Aorta (tissue), 5 donors: ENCODE measurements at places on chromosomes 5 and 9.

GRCh38 chr9:96051423-96051822 lies 175.9 kb downstream of the ERCC6L2 start:
- no peak for DNase-seq

DNA sequence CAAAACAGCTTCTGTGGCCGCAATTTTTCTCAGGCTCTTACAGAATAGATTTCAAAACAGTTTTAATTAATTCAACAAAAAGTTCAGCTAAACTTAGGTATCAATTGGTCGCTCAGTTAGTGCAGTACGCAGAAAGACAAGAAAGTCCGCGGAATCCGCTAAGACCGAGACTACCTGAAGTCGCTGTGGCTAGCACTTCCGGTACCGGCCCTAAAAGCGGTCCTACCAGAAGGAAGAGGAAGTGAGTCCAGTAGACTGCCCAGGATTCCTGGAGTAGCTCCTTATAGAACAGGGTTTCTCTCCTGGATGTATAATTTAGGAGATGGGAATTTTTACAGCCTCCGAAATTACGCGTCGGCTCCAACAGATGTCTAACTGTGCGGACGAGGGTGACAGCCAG lies 16.6 kb upstream of the PCDHB2 start:
- DNase-seq, result no peak

DNA sequence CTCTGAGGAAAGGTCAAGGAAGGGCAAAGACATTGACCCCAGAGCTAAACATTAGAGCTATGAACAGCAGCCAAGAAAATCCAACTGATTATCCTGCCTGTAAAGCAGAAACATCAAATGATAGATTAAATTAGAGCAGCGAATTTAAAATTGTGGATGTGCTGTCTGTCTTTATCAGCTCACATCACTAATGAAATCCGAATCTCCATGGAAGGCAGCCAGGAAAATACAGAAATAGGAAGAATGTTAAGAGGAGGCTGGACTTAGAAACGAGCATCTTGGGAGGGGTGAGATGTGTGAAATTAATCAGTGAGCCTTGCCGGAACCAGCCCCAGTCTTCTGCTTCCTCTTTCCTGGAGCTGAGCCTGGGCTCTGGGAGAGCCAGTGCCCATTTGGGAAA lies 191.0 kb downstream of the PJA2 start:
- DNase-seq, result no peak

DNA sequence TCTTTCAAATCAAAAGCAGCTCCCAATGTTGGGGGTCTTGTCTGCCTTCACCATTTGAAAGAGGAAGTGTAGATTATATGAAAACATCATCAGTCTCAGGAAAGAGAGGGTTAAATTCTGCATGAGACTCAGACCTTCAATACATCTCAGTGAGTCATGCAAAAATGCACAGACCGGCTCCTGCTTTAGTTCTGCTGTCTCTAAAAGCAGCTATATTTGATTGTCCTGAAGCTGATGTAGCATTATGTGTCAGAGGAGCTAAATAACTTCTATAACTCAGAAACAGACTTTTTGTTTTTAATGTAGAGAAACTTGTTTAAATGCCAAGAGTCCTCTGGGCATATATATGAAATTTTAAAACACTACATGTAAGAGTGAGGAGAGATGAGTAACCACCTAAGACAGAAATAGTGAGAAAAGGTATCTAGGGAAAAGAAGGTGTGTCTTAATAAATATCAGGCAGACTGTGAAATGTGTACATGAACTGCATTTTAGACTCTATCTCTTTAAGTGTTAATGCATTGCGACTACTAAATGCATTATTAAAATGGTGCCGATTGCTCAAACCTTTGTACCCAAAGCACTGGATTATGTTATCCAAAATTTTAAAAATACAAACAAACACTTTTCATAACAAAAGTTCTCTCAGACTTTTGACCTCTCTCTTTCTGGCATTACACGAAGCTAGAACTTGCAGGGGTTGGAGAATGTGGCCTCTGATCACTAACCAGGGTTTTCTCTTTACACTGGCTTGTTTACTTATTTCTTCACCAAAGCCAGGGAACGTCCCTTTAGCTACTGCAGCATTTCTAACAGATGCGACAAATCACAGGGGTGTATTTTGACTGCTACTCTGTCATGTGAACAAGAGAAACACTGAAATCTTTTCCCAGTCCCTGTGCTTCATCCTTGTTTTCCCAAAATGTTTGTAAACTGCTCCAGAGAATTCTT lies 302.3 kb downstream of the ARL15 start:
- no peak for DNase-seq

- DNase-seq, result no peak
Observed at GRCh38 chr5:67333171-67333570, 136.6 kb upstream of the CD180 start.

DNA sequence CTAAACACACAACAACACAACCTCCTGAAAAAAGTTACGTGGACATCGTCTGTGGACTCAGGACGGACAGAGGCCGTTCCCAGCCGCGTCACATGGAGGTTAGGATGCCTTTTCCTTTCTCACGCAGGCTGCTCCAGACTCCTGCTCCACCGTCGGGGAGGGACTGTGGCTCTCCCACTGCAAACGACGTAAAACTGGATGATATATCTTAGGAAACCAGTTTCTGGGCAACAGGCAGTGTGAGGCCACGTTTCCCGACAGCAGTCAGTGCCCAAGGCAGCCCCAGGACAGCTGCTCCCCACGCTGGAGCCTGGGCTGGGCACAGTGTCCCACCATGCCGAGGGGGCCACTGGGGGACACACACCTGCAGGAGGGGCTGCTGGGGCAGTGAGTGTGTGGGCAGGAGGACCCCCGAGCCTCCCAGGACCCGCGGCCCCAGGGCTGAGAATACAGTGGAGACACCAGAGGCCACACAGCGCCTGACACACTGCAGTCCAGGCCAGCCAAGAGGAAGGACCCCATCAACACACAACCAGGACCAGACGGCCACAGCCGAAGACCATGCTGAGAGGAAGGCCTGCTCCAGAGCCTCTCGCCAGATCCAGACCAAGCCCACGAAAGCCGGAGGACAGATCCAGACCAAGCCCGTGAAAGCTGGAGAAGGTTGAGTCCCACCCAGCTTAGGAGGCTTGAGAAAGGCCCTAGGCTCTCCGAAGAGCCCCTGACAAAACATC lies 26.2 kb downstream of the EXD3 start:
- DNase-seq, result no peak

DNA sequence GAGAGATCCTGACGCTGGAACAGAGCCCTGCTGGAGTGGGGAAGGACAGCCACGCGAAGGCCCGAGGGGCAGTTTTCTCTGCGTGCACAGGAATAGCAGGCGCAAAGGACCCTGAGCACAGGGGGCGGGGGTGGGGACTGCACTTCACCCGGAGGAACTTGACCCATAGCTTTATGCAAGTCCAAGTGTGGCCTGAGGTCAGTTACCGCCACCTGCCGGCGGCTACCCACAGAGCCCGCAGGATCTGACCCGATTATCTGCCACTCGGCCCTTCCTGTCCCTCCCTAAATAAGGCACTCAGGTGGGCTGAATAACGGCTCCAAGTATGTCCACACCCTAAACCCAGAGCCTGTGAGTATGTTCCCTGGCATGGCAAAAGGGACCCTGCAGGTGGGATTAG lies 65.4 kb upstream of the FCN1 start:
- peak; percentile 51 for DNase-seq

- DNase-seq, result peak; percentile 68
Observed at GRCh38 chr5:137734962-137735554, 831 bp downstream of the KLHL3 start.

GRCh38 chr9:86217076-86217755 lies 42.2 kb downstream of the C9orf153 start:
- no peak for DNase-seq

GRCh38 chr9:90064248-90064647 lies 459.4 kb downstream of the GADD45G start:
- DNase-seq, result no peak

GRCh38 chr9:108411632-108412031 lies 444.2 kb downstream of the ACTL7B start:
- DNase-seq, result no peak

GRCh38 chr9:14417237-14417636 lies 103.3 kb upstream of the NFIB start:
- no peak for DNase-seq

DNA sequence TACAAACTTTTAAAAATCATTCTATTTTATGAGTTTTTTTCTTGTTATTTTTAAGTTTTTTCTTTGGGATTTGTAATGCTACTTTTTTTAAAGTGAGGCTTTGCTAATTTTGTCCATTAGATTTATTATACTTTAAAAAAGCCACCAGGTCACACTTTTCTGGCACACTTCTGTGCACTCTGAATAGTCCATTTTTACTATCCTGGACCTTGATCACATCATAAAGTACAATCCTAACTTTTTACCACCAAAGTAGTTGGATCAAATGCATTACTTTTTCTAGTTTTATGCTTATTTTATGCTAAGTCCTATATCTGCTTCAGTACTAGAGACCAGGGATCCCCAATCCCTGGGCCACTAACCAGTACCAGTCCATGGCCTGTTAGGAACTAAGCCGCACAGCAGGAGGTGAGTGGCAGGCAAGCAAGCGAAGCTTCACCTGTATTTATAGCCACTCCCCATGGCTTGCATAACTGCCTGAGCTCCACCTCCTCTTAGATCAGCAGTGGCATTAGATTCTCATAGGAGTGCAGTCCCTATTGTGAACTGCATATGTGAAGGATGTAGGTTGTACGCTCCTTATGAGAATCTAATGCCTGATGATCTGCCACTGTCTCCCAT lies 16.0 kb downstream of the FRRS1L start:
- DNase-seq, result no peak

DNA sequence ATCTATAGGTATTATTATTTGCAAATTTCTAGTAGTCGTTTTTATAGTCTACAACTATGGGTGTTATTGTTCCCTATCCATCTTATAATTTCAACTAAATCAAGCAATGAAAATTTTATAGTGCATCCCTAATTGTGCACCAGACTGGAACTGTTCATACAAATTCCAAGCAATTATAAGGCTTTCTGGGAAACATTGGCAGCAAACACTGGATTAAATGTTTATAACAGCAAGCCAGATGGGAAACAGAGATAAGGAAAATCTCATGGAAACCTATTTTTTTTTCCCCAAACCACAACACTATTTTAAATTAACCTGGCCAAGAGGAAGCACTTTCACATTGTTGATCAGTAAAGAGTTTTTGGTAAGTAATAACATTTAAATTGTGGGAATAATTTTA lies 524.3 kb downstream of the RASEF start:
- no peak for DNase-seq

- DNase-seq, result peak; percentile 86
Observed at GRCh38 chr5:98774192-98775033, 950 bp downstream of the RGMB start.

GRCh38 chr9:20604562-20604961 lies 17.7 kb downstream of the MLLT3 start:
- DNase-seq, result no peak

DNA sequence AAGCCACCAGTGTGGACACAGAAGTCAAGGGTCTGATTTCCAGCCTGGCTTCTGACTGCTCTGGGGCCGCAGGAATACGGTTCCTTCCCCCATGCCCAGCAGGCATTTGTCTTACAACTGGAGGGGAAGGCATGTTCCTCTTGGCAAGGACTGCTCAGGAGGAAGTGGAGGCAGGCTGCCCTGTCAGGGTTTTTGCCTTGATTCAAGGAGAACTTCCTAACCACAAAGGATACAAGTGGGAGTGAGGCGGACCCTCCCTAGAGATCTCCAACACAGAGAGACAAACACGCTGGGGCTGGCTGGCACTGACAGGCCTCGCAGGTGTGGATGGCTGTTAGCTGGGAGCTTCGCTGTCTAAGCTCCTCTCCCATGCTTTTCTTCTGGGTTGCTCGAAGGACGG lies 19.1 kb downstream of the TGFBI start:
- DNase-seq, result peak; percentile 64
